Epithelial cell of proximal tubule (primary cell): ENCODE measurements at places on chromosomes 5 and 9. TPM values are rescaled to one million over a fixed set of nuclear protein-coding genes. Genes with fewer than 3 reads are reported as not detected.

DNA sequence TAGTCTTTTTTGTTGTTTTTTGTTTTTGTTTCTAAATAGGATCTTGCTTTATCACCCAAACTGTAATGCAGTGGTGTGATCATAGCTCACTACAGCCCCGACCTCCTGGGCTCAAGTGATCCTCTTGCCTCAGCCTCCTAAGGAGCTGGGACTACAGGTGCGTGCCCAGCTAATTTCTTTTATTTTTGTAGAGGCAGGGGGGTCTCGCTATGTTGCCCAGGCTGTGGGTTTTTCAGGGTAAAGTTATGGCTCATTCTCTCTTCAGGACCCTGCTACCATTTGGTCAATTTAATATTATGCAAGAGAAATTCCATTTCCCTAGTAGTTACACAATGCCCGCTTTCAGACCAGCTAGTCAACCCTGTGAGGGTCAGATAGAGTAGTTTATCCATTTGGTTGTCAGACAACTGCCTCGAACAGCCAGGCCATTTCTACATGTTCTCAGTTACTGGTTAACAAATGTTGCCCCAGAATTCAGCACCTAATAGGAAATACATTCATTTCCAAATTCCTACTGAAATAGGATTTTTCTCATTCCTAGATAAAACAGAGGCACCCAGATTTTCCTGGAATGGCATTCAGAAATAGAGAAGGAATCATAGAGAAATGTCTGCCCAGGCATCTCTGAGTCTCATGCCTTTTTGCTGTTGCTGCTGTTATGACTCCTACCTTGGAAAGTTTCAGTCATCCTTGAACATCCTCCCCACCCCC lies 6.4 kb upstream of the GLIS3 start:
- DNase-seq: peak; percentile 61

DNA sequence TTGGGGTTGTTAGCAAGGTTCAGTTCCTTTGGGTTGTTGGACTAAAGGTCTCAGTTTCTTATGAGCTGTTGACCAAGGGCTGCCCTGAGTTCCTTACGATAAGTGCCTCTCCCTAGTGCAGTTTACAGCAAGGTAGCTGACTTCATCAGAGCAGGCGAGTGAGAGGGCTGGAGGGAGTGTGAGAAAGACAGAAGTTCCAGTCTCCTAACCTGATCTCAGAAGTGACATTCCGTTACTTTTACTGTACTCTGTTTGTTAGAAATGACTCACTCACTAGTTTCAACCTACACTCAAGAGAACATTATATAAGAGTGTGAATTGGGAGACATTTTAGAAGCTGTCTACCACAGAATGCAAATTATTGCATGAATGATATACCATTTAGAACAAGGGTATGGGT lies 21.2 kb upstream of the IL31RA start:
- no peak for DNase-seq

GRCh38 chr9:70421272-70422180 lies 7.1 kb upstream of the KLF9 start:
- no peak for DNase-seq

ZDHHC11B gene
- 0.29 TPM in 1 of 2 replicates, not detected in the other for total RNA-seq

SOHLH1 gene
- not detected in 2 replicates for total RNA-seq

DNA sequence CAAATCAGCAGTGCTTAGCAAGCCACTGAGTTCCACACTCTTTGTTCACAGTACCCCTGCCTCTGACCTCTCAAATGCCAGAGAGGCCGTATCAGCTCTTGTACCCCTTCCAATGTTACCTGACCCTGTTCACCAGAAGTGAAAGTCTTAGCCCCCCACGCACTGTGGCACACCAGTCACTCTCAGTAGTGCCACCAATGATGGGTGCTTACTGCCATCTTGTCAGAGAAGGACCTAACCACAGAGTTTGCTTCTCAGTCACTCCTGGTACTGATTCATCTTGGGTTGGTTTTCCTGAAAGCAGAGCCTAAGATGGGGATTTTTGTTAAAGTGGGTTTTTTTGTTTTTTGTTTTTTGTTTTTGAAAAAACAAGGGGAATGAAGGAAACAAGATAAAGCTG lies 28.8 kb upstream of the PANK3 start:
- DNase-seq: no peak

FCN1 gene
- not detected in 2 replicates for total RNA-seq

GRCh38 chr5:33230467-33231078 lies 210.2 kb upstream of the TARS1 start:
- no peak for DNase-seq

DNA sequence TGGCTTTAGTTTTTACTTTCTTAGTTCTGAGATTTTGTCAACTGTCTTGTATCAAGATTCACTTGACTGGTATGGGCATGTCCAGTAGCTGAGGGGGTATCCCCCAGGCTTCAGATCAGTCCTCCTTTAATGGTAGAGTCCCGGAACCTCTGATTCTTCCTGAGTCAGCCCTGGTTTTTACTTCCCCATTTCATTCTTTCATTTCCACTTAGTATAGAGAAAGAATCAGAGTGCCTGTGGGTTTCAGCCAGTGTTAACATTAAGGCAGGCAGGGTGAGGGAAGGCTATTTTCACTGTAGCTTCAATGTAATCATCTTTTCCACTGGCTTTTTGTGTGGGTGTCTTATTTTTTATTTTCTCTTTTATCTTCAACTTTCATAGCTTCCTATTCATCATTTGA lies 8.3 kb upstream of the COMMD10 start:
- no peak for DNase-seq

DNA sequence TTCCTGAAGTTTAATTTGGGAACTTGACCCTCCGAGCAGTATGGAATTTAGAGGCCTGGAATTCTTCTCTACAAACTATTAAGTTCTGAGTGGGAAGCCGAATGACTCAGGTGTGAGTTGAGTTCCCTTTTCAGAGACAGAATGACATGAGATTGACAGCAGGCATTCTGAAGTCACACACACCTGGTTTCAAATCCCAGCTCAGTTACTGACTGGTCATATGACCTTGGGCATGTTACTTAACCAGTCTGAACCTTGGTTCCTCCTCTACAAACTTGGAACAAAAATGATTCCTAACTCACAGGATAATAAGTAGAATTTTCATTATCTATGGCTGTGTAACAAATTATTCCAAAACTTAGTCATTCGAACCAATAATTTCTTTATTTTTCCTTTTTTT lies 45.5 kb upstream of the GPBP1 start:
- DNase-seq: no peak

DELE1 gene
- 36.6 and 50.6 TPM in 2 replicates for total RNA-seq

PTGR1 gene
- total RNA-seq: 82.3 and 124 TPM in 2 replicates

TCF7 gene
- 3.5 and 3.6 TPM in 2 replicates for total RNA-seq

- DNase-seq: no peak
Measured at GRCh38 chr9:133074111-133074651, 12.4 kb downstream of the CEL start.

ENTREP1 gene
- total RNA-seq: 0.87 and 4.6 TPM in 2 replicates

- no peak for DNase-seq
Measured at GRCh38 chr9:132919614-132920268, 24.7 kb downstream of the TSC1 start.

- DNase-seq: no peak
Measured at GRCh38 chr5:98292496-98292895, 481.0 kb upstream of the RGMB start.

PSD2 gene
- total RNA-seq: not detected in 2 replicates

C5orf46 gene
- total RNA-seq: not detected in 2 replicates

GRCh38 chr9:134936346-134937163 lies 18.8 kb upstream of the FCN1 start:
- DNase-seq: no peak

GRCh38 chr5:97544678-97545077 lies 361.6 kb upstream of the RIOK2 start:
- DNase-seq: no peak

GRCh38 chr5:112186401-112186990 lies 232.6 kb downstream of the EPB41L4A start:
- DNase-seq: no peak

CD180 gene
- not detected in 2 replicates for total RNA-seq

- DNase-seq: no peak
Measured at GRCh38 chr5:172492097-172492840, 37.9 kb upstream of the SH3PXD2B start.

DNA sequence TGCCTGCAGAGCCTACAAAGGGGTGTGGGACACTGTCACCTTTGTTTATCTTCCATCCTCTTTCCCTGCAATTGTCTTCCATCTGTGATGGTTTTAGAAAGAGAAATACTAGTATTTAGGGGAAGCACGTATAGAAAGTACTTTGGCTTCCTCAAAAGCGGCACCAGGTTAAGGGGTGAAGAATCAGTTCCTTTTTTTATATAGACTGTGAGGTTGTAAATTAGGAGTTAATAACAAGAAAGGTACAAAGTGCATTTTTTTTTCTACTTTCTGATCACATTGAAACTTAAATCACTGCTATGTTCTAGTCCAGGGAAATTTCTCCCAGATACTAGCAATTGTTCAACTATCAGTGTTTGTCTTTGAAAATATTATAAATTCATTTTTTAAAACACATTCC lies 219.3 kb downstream of the CEMIP2 start:
- no peak for DNase-seq

GARIN3 gene
- total RNA-seq: not detected in 2 replicates

BHMT gene
- 1.2 and 1.4 TPM in 2 replicates for total RNA-seq

GRCh38 chr5:172149073-172149472 lies 39.0 kb downstream of the STK10 start:
- DNase-seq: no peak

IRX2 gene
- total RNA-seq: 17.2 and 19.3 TPM in 2 replicates

ADCY2 gene
- 0.12 TPM in 1 of 2 replicates, not detected in the other for total RNA-seq

DNA sequence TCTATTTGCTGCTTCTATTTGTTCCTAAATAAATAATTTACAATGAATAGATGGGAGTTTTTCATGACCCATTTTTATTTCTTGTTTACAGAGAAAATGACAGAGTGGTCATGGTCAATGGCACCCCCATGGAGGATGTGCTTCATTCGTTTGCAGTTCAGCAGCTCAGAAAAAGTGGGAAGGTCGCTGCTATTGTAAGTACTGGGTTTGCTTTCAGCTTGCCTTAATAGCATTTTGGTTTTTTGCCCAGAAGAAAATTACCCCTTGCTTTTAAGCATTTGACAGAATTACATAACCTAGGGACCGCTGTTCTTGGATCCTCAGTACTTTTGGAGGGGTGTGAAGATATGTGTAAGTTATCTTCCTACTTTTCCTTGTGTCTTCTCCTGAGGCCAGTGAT lies 44.1 kb downstream of the TJP2 start:
- no peak for DNase-seq

DNA sequence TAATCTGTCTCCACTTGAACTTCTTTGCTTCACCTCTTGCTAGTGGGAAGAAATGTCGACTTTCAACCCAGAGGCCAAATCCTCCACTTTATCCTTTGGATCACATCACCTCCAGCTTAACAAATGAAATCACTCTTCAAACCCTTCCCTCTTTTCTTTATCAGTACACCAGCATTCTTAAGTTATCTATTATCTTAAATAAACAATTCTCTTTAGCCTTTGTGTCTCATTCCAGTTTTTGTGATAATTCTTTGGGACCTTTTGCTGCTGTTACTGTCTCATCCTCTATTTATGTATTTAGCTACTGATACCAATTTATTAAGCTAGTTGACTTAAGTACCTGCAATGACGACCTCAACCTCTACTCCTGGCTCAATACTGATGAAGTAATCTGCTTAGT lies 28.1 kb upstream of the FBN2 start:
- DNase-seq: no peak

- DNase-seq: peak; percentile 61
Measured at GRCh38 chr9:14096258-14096922, 217.6 kb downstream of the NFIB start.

GRCh38 chr9:76562511-76562911 lies 103.5 kb downstream of the GCNT1 start:
- DNase-seq: no peak

- no peak for DNase-seq
Measured at GRCh38 chr9:86043586-86043985, 55.8 kb downstream of the GOLM1 start.

DNA sequence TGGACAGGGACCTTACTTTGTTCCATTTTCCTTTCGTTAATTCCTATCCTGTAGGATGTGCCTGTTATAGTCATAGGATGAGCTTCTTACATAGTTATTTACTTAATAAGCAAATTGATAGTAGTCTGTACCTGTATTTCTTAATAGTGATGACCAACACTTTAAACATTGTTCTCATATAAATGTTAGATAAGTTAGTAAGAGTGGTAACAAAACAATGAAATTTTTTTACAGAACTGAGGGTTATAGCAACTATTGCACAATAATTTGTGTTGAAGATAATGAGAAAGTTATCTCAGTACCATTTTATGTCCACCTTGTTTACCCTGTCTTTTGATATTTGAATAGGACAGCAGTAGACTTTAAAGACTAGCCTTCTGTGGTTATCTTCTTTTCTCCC lies 162.9 kb upstream of the ELL2 start:
- no peak for DNase-seq

CERCAM gene
- 49.1 and 55.7 TPM in 2 replicates for total RNA-seq
